ENCODE measurements at places on chromosomes 7 and 10.

DNA sequence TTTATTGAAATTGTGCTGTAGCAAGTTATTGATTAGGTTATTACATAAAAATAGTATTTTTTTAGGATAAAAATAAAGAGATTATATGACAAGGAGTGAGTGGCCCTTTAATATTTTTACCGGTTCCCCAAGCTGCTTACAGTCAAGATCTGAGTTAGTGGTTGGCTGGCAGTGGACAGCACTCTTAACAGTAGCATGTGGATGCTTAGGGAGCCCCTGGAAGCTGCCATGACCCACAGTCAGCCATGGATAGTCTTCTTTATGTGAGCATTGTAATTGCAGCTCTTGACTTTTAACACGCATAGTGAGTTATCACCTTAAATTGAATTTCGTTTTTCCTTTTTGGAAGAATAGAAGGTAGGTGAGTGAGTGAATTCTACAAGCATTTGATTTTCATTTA lies 22.1 kb downstream of the RAB18 start:
- DNase-seq, result no peak

DNA sequence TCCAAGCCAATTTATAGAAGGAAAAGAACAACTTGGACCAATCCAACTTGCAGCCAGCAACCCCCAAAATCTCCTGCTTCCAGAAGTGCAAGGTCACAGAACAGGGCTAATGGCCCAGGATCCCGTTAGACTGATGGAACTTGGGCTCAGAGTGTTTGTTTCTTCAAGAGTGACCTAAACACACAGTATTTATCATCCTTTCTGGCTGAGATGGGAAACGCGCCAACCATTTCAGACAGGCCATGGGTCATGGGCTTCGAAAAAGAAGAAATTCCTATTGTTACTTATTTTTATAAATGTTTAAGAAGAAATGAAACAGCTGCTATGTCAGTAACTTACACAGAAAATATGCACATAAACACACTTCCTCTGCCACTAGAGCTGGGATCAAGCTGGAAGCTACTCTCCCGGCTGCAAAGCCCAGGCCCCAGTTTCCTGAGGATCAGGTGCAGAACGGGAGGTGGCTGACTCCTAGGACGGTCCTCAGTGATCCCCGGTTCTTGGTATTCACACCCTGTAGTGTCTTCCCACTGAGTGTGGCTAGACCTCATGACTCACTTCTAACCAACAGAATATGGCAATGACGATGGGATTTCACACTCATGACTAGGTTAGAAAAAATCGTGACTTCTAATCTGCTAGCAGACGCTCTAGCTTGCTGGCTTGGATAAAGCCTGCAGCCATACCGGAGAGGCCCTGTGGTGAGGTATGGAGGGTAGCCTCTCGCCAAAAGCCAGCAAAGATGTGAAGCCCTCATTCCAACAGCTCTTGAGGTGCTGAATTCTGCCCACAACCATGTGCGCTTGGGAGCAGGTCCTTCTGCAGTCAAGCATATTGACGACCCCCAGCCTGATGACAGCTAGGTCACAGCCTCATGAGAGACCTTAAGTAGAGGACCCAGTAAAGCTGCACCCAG lies 60.2 kb downstream of the CHST15 start:
- DNase-seq, result no peak

- DNase-seq, result no peak
Measured at GRCh38 chr7:112419543-112420130, 30.6 kb upstream of the IFRD1 start.

GRCh38 chr7:112495810-112496462 lies 15.1 kb downstream of the LSMEM1 start:
- no peak for DNase-seq

DNA sequence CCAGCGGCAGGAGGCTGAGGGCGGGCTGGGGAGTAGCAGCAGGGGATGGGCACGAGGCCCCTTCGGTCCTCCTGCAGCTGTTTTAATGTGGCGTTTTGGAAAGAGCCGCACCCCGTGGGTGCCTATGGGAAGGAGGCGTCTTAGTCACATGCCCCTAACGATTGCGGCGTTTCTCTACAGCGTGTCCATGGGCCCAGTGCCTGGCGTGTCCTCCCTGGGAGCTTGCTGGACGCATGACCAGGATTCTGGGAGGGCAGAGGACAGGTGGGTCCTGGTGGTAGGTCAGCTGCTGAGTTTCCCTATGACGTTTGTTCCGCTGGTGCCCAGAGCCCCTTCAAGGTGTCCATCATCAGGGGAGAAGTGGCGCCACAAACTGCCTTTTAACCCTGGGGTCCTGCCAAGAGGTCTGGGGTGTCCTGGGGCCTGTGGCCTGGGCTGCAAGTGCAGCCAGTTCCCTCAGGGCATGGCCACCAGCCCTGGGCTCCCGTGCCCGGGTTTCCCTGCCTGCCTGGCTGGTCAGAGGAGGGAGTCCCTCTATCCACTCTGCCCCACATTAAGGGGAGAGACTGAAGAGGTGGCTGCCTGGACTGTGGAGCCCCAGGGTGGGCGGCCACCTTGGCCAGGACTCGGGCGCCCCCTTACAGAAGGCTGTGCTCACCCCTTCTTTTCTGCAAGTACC lies 48.7 kb downstream of the PWWP2B start:
- DNase-seq, result no peak

GRCh38 chr7:139738101-139738489 lies 39.7 kb downstream of the HIPK2 start:
- DNase-seq, result no peak

DNA sequence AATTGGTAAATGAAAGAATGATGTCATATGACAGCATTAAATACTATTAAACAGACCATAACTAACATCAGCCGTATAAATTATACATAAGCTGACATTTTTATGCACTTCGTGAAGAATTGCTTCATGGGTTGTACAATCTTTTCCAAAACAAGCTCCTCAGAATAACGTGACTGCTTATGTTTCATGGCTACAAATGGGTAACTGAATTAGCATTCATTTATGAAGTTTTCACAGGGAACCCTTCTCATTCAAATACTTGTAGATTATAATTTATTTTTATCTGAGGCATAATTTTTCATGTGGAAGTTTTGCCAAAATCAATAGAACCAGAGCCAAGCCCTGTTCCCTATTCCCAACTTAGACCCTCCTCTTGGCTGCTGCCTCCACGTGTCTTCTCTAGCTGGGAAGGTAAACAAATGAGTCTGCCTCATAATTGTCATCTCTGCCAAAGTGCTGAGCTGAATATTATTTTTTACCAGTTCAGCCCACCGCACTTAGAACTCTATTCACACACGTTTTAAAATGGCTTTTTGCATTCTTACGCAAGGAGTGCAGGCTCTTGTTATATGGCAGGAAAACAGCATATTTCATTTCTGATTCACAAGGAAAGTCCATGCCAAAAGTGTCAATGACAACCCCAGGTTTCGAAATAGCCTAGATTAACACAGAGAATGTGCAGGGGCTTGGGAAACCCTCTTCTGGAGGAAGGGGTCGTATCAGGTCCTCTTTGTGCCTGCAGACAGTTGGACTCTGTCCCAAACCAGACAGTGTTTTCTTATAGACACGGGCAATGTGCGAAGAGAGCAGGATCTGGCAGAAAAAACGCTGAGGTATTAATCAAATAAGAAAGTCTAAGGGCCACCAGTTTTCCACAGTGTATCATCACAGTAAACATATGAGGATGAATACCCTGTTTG lies 370.7 kb upstream of the MGMT start:
- no peak for DNase-seq

- no peak for DNase-seq
Measured at GRCh38 chr10:86047588-86047987, 319.0 kb downstream of the GRID1 start.

DNA sequence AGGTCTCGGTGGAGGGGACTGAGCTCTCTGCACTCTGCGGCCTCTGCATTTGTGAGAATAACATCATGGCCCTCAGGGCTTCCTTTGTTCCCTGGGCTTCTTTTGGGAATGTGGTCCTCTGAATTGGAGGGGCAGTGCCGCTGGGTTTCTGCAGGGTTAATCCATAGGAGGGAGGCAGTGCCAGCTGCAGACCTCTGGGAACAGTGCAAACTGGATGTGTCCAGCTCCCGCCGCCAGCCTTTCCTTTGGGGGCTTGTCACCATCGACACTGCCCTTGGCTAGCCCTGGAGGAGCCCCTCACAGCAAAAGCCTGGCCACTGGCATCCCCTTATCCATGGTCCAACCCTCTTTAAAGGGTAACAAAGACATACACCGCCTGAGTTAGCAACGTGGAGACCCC lies 174.0 kb downstream of the WDR37 start:
- DNase-seq, result no peak

GRCh38 chr10:976316-976715 lies 11.9 kb upstream of the GTPBP4 start:
- no peak for DNase-seq

DNA sequence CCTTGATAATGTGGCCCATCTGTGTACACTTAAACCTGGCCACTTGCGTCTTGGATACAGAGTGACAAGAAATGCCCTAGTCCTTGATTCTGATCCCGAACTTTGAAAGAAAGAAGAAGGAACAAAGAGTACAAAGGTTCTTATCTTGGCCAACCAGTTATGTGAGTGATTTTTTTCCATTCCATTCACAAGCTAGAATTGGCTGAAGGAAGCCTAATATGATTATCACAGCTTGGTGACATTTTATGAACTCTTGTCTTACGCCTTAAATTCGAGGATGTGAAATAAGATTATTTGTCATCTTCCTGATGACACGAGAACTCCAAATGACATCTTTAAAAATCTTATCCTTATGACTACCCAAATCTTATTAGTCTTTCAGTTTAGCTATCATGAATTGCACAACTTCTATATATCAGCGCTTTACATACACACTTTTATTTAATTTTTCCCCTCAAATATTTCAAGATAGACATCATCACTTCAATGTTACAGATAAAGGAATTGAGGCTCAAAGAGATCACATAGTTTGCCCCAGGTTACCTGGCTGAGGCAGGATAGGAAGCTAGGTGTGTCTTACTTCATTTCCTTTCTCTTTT lies 13.0 kb upstream of the SP4 start:
- no peak for DNase-seq

DNA sequence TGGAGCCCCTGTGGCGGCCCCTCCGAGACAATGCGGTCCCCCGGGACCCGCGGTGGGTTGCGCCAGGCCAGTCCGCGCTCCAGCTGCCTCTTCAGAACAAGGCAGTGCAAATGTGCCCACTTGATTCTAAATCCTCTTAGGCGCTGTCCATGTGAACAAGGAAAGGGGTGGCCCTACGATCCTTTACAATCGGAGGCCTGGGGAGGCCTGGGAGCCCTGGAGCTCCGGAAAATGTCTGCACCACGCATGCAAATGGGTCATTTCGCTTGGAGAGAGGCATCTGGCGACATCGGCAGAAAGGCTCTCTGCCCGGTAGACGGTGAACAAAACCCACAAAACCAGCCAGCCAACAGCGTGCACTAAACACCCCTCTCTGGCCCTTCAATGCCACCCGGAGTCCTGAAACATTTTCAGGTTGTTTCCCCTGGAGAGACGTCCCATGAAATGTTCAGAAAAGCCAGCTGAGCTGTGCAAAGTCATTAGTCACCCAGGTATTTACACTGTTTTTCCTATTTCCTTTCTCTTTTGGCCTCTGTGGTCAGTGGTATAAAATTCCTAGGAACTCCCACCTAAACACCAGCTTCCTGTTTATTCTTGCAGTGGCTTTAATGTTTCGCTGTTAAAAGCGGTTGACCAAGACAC lies 102.8 kb upstream of the ZNF438 start:
- no peak for DNase-seq

- DNase-seq, result peak; percentile 53
Measured at GRCh38 chr7:122143751-122144711, at the start of gene AASS. Gene AASS, minus strand, starts transcription at chr7:122144249. Its CDS starts 10,523 bp downstream, at chr7:122133726.

DNA sequence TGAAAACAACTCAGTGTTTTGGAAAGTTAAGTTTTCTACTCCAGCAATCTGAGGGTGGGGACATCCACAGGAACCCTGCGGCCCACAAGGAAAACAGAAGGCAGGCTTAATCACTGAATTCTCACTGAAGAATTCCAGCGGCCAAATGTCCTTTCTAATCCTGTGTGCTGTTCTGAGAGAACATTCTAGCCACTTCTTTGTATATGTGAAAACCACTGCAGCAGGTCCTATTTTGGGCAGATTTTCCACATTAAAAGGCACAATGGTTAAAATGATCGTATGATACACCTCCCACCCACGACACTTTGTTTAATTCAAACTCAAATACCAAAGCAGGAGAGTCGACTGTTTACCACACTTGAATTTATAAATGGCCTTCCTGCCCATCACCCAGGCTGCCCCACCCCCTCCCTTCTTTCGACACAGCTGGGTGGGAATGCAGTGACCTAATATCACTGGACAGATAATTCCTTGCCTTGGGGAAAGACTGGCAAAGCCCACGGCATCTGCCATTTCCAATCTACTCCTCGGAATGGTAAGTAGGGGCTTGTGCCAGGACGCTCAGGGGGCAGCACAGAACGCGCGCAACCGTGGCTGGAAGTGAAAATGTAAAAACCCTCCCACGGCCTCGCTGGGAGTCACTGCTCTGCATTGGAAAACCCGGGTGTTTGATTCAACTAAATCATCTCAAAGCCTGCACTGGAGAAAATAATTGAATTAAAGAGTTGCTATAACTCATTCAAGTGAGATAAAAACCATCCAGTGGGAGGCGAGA lies 67.0 kb downstream of the CTBP2 start:
- DNase-seq, result no peak

DNA sequence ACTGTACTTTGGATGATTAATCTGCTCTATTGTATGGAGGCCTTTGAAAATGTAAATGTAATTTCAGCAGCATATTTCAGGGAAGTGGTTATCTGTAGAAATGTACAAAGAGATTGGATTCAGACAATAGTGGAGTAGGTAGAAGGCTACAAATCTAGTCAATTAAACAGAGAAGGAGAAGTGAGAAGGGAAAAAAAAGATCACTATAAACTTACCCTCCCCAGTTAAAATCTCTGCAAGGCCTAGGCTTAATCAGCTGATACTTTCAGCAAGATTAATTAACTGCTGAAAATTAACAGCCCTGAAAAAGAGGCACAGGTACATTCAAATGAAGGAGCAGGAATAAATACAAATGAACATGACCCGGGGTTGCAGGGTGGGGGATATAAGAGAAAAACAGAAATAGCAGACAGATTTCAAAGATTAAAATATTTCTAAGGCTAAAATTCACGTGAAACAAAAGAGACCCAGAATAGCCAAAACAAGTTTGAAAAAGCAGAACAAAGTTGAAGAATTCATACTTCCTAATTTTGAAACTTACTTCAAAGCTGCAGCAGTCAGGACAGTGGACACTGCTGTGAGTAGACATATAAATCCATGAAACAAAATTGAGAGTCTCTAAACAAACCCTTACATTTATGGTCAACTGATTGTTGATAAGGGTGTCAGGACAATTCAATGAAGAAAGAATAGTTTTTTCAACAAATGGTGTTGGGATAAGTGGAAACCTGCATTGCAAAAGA lies 96.0 kb downstream of the NRCAM start:
- DNase-seq, result no peak

GRCh38 chr10:125094806-125095205 lies 65.6 kb downstream of the CTBP2 start:
- no peak for DNase-seq

- DNase-seq, result no peak
Measured at GRCh38 chr10:103082683-103083082, 110.4 kb downstream of the NT5C2 start.

All from stimulated activated CD8-positive, alpha-beta memory T cell treated with anti-CD3 and anti-CD28 coated beads, Interleukin-2, amount 100 ng/mL, for 1 hour (primary cell).